ENCODE measurements at places on chromosomes 1 and 21. TPM values are rescaled to one million over a fixed set of nuclear protein-coding genes. Genes with fewer than 3 reads are reported as not detected.

Gene SLAMF9
- not detected for total RNA-seq

GRCh38 chr1:63917571-63918417 lies 144.0 kb downstream of the ROR1 start:
- no peak for DNase-seq

DNA sequence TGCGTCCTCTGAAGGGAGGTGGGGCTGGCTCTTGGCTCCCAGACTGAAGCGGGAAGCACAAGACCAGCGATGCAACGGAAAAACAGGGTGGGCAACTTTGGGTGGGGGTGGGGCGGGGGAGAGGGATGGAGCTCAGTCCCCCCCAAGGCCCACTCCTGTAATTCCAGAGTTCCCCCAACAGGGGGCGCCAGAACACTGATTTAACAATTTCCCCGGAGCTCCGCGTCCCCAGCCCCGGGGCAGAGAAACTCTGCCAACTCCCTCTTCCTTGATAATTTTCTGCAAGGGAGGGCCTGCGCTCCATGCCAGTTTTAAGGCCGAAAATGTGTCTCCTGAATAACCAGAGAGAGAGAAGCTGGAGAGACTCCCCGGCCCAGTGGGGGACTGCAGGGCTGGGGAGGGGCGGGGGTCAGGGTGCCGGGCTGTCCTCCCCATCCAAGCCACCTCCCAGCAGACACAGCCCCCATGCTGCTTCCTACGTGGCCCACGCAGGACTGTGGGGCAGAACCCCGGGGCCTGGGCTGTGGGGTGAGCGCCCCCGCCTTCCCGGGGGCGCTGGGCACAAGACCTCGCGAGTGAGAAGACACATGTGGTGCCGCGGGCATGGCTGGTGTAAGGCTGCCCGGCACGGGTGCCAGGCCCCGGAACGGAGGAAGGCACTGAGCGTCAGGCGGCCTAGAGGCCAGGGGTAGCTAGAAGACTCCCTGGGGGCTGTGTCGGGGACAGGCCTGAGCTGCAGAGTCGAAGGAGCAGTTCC lies 51.4 kb downstream of the KIF21B start:
- DNase-seq: peak; percentile 68

DNA sequence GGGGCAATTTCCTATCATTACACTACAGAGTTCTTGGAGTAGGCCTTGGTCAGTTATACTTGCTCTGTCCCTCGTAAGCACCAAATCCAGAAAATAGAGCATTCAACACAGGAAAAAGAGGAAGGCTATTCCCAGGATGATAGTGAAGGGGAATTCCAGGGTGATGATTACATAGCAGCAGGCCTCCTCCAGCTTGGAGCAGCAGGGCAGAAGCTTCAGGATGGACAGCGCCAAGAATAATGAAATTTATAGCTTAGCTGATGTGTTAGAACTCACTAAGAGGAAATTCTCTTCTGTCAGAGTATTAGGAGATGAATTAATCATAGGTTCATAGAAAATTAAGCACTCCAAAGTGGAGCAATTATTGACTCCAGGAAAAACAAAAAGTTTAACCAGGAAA lies 10.8 kb upstream of the SMAP2 start:
- no peak for DNase-seq

- DNase-seq: no peak
Measured at GRCh38 chr1:118999348-119000071, 11.4 kb upstream of the TBX15 start.

GRCh38 chr1:228830954-228831481 lies 95.7 kb downstream of the RHOU start:
- no peak for DNase-seq

- DNase-seq: no peak
Measured at GRCh38 chr1:59171788-59172187, 125.1 kb upstream of the FGGY start.

Gene PTPN7
- not detected for total RNA-seq

DNA sequence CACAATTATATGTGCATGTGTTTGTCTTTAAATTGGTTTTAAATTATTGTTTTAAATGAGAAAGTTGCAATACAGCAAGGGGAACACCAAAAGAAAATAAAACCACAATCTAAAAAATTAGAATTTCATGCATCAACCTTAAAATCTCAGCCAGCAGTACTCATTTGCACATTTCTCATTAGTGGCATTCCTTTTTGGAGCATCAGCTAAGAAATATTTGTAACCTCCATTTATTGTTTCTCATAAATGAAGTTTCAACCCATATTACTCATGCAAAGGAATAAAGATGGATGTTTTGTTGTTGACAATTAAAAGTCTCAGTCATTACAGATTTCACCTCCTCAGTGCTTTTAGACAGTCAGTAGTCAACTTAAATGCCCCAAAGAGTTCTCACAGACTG lies 160.1 kb downstream of the TBX15 start:
- no peak for DNase-seq

GRCh38 chr1:171434717-171435346 lies 50.5 kb upstream of the PRRC2C start:
- peak; percentile 62 for DNase-seq

DNA sequence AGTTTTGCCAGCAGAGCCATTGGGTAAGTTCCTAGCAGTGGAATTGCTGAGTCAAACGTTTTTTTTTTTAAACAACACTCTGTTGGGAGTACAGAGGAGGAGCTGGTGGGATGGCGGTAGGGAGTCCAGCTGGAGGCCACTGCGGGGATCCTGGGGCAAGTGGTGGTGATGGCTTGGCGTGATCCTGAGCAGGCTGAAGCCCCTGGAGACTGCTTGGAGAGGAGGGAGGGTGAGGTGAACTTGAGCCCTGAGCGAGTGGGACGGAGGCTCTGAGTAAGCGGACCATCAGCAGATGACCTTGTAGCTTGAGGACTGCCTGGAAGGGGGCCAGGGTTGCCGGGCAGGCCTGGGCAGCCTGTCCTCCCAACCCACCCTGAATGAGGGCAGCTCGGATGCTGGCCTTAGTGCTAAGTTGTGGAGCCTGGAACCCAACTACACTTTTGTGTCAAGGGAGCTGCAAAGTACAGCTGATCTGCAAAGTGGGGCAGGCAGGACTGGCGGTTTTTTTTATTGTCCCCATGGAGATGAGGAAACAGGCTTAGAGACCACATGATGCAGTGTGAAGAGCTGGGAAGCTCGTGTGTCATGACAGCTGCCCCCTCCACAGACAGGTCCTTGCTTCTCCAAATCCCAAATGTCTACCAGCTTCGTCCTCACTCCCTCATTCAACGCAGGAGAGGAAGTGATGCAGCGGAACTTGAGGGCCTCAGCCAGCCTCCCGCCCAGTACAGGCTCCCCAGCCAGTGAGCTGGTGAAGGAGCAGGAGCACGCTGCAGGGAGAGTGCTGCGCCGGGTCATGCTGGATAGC lies 20.2 kb downstream of the MRPL37 start:
- DNase-seq: peak; percentile 51

DNA sequence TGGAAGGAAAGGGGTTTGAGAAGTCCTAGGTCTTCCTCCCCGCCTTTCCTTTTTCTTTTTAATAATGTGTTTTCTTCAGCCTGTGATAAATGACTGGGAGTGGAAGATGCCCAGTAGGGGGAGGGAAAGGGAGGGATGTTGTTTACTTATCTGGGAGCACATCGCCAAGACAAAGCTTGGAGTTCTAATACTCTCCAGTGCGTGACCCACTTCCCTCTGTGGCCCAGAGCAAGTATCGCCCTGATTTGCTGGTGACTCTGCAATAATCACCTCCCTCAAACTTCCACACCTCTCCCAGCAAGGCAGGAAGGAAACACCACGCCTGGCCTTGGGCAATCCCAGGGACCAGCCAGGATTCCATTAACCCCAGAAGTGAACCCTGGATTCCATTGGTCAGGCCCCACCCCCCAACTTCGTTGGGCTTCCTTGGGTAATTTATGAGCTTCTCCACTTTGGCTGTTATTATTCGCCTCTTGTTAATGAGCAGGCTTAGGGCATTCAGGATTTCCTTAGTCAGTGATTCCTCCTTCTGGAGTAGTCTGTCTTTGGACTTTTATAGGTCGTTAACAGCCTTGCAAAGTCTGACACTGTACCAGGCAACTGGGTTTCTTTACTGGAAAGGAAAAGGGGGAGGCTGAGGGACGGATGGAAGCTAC lies 24.3 kb upstream of the GRHL3 start:
- DNase-seq: peak; percentile 82

DNA sequence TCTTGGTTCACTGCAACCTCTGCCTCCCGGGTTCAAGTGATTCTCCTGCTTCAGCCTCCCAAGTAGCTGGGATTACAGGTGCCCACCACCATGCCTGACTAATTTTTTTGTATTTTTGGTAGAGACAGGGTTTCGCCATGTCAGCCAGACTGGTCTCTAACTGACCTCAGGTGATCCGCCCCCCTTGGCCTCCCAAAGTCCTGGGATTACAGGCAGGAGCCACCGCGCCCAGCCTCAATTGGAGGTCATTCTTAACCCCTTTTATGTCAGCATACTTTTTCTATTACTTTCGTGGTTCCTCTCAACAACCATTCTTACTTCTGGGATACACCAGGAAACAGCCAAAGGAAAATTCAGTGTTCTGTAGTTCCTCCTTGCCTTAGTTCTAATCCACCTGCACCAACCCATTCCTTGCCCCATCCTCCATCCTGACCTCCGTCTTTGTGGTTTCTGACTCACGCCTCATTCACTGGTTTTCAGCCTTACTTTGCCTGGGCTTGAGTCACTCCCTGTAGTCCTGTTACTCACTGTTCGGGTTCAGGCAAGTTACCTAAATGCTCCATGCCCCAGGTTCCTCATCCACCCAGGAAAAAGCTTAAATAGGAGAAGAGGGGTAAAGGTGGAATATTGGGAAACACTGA lies 12.9 kb upstream of the BCL10 start:
- DNase-seq: no peak

DNA sequence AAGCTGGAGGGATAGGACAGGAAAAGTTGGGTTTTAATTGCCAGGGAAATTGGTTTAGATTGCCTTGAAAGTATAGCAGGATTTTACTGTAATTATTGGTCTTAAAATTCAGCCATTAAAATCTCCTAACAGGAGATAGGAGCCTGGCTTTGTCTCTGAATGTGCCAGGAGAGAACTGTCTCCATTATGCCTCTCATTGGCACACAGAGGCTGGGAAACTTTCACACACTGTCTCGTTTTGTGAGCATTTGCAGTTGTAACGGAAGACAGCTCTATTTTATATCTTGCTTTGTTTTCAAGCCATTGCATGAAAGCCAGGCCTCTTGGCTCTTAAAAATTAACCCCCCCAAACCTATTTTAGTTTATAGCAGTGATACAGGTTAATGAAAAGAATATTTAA lies 12.5 kb downstream of the DNAJC6 start:
- no peak for DNase-seq

GRCh38 chr1:179164494-179164893 lies 65.0 kb downstream of the ABL2 start:
- no peak for DNase-seq
